ENCODE measurements at places on chromosomes 7 and 10.

DNA sequence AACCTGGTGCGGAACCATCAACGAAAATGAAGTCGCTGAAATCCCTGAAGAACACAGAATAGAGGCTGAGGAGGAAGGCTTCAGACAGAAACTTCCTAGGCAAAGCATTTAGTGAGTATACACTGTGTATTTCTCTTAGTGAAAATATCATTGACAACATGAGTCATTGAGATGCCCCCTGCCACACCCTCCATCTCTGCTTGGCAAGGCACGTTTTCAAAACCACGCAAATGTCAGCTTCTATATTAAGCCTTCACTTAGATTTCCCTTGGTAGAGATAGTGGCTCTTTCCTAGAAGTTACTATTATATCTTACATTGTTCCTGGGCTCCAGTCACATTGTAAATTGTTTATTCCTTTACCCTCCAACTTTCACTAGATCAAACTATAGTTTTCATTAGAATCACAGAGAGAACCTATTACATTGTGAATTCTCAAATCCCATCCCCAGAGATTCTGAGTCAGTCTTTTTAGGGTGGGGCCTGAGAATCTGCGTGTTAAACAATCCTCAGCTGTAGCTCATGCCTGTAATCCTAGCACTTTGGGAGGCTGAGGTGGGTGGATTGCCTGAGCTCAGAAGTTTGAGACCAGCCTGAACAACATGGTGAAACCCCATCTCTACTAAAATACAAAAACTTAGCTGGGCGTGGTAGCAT is 4.6 kb upstream of the SKAP2 start:
- DNase-seq, result no peak

DNA sequence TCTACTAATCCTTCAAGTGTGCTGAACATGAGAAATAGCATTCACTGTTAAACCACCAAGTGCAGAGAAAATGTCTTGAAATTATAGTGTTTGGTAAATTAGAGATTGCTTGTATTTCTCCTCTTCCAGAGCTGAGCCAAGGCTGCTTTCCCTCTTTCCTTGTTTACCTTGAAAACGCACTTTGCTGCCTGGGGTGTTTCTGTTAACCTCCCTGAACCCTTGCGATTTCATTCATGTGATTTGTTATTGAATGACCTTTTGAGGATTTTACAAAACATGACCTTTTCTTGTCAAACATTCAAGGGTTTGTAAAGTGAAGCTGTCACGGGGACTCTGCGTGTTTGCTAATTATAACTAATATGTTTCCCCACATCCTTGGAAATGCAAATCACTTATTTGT is 169.4 kb downstream of the LRMDA start:
- no peak for DNase-seq

DNA sequence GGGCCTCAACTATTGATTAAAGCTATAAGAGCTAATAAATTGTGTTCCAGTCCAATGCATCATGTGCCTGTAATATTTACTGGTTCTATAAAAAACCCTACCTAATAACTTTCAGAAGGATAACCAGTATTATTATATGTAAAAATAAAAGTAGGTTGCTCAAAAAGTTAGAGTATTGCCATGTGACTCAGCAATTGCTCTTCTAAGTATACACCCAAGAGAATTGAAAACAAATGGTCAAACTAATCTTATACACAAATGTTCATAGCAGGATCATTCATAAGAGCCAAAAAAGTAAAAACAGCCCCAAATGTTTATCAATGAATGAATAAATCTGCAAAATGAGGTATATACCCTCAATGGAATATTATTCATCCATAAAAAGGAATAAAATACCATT is 89.5 kb upstream of the TES start:
- no peak for DNase-seq

GRCh38 chr10:129758207-129759021 is 205.7 kb downstream of the EBF3 start:
- DNase-seq, result no peak

DNA sequence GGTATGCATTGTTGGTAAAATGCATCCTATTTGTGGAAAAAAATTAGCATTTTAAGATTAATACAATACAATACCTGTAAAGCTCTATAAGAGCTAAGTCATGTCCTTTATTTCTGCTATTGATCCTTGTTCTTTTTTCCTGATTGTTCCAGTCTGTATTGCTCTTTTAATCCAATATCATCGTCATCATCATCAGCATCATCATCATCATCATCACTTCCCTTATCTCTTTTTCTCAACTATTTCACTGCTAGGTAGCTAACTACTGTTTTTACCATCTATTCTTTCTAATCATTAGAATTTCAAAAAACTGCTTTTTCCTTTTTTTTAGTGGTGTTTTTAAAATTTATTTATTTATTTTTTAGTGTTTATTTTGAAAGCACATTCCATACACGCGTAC is 71.2 kb downstream of the ABCC2 start:
- no peak for DNase-seq

DNA sequence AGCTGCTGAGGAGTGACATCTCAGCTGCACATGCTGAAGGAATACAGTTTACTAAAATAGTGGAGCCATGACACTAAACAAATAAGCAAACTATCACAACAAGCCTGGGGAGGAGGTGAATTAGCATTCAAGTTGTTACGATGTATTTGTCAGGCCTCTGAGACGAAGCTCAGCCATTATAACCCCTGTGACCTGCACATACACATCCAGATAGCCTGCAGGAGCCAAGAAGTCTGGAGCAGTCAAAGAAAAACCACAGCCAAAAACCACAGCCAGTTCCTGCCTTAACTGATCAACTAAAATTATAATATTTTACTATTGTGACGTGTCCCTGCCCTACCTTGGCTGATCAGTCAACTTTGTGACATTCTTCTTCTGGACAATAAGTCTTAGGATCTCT is 68.6 kb downstream of the NSUN6 start:
- DNase-seq, result no peak

- no peak for DNase-seq
Measured at GRCh38 chr7:28052933-28053332, 127.7 kb downstream of the JAZF1 start.

DNA sequence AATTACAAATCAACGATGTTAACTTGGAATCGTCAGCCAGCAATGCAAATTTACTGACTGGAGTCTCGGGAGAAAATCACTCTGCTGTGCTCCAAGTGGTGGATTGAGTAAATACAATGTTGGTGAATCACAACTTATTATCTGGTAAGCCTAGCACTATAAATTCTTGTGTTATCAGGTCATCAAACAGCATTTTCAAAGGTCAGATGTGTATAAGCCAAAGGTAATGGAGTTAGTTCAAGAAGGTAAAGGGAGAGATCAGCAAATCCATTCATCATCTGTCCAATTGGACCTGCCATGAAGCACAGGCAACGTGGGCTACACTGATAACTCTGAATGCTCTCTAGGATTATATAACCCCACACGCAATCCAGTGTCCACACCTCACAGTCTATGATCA is 13.9 kb downstream of the CUBN start:
- no peak for DNase-seq

- no peak for DNase-seq
Measured at GRCh38 chr10:124245191-124245590, 151.8 kb upstream of the CHST15 start.

DNA sequence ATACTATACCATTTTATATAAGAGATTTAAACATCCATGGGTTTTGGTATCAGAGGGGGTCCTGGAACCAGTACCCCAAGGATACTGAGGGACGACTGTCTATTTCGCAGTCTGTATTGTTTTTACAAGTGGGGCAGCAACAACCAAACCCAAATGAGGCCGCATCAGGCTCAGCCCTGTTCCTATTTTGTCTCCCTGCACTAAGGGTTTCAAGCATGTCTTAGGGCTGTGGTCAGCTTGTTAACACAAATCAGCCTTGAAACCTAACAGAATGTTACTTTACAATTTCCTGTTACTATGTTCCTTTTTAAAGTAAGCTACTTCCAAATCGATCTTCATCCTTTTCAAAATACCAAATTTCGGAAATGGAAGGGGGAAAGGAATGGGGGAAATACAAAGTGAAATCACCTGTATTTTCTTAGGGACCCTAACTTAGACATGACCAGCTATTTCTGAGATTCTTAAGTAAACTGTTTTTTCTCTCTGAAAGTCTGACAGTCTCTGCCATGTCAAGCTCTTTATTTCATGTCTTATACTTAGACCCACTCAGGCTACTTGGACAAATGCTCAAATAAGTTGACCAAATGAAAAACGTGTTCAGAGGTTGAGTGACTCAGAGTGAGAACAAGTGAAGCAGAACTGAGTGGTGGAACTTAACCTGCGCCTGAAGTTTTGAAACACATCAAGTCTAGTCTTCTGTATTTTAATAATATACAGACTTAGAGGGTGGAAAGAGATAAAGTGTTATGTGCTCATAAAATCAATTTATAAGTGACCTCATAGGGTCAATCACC is 75.8 kb downstream of the C1GALT1 start:
- DNase-seq, result no peak

DNA sequence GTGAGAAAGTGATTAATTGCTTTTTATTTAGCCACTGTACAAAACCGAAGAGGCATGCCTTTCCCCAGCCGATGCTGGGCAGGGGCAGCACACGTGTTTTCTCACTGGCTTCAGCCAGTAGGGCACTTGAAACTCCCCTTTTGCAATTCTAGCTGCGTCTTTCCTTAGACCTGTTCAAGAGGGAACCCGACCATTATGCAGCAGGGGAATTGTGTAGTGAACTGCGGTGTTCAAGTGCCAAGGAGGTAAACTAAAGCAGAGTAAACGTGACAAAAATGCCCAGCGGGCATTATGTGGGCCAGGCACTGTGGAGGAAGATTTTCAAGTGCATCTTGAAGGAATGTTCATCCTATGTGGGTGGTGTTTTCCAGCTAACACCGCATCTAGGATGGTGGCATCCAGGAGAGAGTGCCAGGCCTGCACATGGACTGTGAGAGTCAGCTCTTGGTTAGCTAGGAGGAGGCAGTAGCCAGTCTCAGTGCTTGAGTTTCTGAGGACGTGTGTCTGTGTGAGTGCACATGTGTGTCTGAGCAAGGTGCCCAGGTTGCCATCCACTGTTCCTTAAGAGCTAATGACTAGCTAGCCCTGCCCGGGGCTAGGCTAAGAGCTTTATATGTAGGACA is 3.3 kb downstream of the WIPF3 start:
- no peak for DNase-seq

DNA sequence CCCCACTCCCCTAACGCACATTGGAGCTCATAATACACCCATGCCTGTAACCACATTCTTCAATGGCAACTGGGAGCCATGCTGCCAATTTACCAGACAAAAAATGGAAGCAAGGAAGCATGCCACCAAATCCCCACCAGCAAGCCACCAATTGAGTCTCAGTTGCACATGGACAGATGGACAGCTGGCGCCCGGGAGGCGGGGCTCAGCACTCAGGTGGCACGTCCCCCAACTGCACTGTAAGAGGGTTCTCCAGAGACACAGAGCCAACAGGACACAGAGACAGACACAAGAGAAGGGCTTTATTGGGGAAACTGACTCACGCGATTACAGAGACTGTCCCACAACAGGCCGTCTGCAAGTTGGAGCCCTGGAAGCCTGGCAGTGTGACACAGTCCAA is 2.5 kb downstream of the MAD1L1 start:
- no peak for DNase-seq

DNA sequence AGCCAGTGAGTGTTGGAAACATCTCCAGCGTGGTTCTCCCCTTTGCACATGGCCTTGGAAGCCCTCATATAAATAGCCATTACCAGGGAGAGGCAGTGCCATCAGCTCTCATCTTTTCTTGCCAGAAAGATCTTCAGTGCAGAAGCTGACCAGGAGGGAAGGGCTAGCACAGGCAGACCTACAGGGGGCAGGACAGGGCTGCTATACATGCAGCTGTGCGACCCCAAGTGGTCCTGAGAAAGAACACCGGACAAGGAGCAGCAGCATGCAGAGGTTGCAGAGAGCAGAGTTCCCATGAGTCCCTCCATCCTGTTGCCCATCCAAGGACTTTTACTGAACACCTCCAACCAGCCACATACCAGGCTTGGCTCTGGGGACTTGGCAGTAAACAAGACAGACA is 17.1 kb downstream of the GRID1 start:
- DNase-seq, result no peak

- no peak for DNase-seq
Measured at GRCh38 chr10:110495731-110496552, 1.8 kb upstream of the DUSP5 start.

GRCh38 chr10:16384021-16384420 is 52.8 kb upstream of the PTER start:
- peak; percentile 32 for DNase-seq

DNA sequence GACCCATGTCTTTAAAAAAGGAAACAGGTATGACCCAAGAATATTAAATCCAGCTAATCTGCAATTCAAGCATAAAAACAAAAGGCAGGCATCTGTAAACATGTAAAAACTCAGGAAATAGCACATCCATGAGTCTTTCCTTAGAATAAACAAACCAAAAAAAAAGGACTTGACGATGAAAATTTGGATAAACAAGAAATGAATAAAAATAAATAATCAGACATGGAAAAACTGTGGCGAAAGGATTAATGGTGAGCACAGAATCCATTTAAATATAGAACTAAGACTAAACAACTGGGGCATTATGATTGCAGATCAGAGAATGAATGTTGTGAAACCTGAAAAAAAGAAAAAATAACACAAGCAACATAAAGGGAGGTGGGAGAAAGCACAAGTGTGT is 170.1 kb downstream of the DOCK4 start:
- DNase-seq, result no peak

DNA sequence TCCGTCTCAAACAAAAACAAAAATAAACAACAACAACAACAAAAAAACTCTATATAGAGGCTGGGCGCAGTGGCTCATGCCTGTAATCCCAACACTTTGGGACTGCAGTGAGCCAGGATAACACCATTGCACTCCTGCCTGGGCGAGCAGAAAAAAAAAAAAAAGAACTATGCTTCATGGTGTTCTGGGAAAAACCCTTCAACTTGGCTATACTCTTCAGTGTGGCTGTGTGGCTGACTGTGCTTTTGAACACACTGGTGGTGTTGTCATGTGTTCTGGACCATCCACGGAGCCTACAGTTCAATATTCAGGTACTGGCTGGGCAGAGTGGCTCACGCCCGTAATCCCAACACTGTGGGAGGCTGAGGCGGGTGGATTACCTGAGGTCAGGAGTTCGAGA is 26.5 kb downstream of the SNX8 start:
- DNase-seq, result no peak

DNA sequence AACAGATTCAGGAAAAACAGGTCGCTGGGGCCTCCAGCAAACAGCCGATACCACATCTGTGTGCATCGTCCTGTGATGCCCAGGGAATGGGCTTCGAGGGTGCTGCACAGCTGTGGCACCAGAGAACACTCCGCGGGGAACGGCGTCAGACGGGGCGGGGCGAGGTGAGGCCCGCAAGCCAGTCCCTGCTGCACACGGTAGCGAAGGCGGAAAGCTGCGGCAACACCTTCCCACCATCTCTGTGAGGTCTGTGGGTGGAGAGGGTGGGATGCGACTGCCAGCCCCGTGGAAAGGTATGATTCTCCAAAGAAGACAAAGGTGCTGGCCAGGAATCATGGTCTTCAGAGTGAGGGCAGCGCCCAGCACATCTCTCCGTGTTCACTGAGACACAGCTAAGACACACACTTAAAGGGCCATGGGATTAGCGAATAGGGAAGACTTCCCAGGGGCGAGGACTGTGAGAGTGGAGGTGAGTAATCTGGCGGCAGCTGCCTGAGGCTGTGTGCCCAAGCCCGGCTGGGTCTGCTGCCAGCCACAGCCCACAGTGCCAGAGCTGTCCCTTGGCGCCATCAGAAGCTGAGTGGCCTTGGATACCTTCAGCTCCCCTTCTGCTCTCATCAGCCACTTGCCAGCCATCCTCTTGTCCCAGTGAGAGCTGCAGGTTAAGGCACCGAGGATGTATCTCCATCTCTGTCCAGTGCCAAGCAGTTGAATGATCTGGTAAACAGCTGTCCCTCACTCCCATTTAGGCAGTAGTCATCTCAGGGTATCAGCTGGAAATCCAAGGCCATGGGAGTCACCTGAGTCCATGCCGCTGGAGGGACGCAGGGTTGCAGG is 17.6 kb downstream of the PRKAG2 start:
- no peak for DNase-seq

Measured in NCI-H2171 treated with DMSO at 0.1 percent for 48 hours (cell line).